ENCODE measurements at places on chromosomes 3 and 15.

DNA sequence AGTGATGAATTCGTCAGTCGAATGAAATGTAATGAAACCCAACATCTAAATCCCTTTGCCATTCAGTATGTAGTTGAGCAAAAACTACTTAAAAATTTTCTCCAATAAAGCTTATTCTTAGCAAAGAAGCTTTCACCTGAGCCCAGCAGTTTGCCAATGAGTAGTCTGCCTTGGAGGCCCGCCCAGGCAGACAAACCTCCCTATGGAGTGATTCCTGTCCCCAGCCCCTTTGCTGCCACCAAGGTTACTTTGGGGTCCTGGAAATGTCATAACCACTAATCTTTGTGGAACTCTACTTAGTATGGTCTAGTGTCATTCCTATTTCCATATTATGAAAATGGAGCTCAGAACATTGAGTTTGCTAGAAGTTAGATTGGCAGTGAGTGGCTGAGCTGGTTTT is 12.1 kb downstream of the UBAP1L start:
- DNase-seq = no peak

- no peak for DNase-seq
Observed at GRCh38 chr3:122025296-122025695, 3.2 kb upstream of the ILDR1 start.

DNA sequence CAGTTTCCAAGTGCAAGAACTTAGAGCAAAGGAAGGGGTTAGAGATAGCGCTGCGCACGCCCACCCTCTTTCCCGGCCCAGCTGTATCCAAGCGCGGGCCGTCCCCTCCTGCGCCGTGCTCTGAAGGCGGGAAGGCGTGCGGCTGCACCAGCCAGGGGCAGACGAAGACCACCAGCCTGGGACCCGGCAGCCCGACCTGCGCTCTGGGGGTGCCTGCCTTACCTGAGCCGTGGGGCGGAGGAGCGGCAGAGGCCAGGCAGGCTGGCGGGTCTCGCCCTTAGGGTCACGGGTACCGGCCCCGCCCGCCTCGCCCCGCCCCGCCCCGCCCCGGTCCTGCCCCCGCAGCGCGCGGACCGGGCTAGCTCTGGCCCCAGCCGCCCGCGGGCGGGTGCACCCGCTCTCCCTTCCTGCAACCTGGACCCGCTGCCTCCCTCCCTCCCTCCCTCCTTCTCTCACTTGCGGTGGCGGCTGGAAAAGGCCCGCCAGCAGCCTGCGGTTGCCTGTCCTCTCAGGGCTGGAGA is at the start of gene WDR72:
Gene WDR72, minus strand, starts transcription at position 253 of the 521 bp plus-strand sequence. CDS start 26,514 bp downstream, outside the sequence.
- DNase-seq = no peak

DNA sequence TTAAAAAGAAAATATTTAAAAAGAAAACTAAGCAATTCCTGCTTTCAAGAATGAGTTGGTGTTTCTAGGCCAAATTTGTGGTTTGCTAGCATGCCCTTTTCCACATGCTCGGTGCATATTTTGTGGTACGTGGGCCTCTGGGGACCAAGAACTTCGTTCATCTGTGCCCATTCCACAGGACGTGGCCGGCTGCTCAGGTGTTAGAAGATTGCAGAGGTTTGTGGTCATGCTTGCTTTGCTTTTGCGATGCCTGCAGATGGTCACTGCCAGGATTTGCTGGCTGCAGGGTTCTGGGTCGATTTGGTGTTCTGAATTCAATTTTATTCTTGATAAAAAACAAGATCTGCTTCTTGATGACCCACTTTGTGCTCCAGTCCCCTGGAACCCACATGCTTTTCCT is 7.5 kb downstream of the PSTPIP1 start:
- no peak for DNase-seq

DNA sequence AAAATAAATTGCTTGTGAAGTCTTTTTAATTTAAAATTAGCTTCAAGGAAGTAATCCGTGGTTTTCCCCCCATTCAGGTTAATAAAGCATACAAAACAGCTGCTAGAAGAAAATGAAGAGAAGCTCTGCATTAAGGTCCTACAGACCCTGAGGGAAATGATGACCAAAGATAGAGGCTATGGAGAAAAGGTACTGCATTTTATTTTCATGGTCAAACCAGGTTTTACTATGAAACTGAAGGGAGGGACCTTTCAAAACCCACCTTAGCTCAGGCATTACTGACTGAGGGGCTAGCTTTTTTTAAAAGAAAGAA is 218.5 kb downstream of the ITPR1 start:
- DNase-seq = no peak

DNA sequence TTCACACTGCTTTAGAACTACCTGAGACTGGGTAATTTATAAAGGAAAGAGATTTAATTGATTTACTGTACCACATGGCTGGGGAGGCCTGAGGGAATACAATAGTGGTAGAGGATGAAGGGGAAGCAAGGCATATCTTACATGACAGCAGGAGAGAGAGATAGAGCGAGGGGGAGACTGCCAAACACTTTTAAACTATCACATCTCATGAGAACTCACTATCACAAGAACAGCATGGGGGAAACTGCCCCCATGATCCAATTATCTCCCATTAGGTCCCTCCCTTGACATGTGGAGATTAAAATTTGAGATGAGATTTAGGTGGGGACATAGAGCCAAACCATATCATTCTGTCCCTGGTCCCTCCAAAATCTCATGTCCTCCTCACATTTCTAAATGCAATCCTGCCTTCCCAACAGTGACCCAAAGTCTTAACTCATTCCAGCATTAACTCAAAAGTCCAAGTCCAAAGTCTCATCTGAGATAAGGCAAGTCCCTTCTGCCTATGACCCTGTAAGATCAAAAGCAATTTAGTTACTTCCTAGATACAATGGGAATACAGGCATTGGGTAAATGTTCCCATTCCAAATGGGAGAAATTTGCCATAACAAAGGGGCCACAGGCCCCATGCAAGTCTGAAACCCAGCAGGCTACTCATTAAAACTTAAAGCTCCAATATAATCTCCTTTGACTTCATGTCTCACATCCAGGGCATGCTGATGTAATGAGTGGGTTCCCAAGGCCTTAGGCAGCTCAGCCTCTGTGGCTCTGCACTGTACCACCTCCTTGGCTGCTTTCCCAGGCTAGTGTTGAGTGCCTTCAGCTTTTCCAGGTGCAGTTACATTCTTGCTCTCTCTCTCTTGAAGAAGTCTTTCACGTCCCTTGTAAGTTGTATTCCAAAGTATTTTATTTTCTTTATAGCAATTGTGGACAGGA is 481.7 kb upstream of the TGFBR2 start:
- no peak for DNase-seq

DNA sequence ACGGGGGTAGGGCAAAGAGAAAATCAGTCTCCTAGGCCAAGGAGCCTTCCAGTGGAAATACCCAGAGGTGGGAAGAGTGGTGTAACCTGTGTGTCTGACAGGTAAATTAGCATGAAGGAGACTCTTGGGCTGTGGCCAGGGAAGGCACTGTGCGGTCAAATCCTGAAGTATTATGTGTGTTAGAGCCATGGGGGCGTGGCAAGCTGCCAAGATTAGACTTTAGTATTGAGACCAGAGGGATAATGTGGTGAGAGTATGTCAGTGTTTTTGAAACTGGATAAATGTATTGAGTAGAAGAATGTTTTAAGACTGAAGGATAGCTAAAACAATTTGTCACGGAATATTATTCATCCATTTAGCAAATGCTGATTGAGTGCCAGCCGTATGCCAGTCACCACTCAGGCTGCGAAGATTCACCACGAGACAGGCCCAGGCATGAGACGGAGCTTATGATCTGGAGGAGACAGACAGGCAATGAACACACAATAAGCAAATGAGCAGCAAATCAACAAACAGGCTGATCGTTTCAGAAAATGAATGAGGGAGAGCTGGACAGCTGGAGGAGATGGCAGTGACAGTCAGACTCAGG is 445.9 kb downstream of the MCTP2 start:
- no peak for DNase-seq
